ENCODE measurements at places on chromosomes 16 and 17.

- no peak for DNase-seq
Observed at GRCh38 chr17:12421646-12422306, 243.9 kb upstream of the MYOCD start.

- peak; percentile 20 for DNase-seq
Observed at GRCh38 chr17:78484271-78485246, 92.6 kb downstream of the DNAH17 start.

DNA sequence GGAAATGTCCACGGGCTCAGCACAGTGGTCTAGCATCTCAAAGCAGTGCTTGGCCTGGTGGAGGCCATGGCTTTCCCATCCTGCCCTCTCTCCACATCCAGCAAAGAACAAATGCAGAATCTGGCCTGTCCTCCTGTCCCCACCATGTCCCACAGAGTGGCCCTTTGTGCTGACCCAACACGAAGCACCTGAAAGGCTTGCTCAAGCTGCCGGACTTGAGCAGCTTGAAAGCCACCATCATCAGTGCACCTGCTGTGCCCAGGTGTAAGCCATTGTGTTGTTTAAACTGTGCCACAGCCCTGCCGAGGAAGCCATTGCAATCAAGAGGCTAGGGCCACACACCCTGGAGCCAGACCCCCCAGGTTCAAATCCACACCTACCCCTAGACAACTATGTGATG, 115.5 kb downstream of the SOCS1 start:
- DNase-seq, result no peak

GRCh38 chr16:17962726-17963125, 373.8 kb downstream of the NPIPA8 start:
- DNase-seq, result no peak
